Stimulated activated CD4-positive, alpha-beta T cell treated with anti-CD3 and anti-CD28 coated beads, Interleukin-1b, Interleukin-23, amount 100 ng/mL, for 24 hours (primary cell): ENCODE measurements at places on chromosomes 6 and 20.
A peak's percentile ranks its signal among the peaks of the same experiment; 100 is the strongest.

DNA sequence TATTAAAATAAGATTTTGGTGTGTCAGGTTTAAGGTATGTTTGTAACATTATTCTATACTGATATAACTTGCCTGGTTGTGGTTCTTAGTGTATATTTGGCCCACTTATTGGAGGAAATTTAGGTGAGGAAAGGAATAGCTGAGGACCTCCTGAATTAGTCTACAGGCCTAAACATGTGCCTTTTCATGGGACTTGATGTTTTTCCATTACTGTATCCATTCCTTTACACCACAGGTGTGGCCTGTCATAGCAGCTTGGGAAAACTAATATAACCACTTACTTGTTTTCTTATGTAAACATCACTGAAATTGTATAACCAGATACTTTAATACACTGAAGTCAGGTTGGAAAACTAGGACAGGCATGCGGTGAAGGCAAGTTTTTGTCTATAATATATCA, 27.6 kb downstream of the BCKDHB start:
- no peak for DNase-seq

DNA sequence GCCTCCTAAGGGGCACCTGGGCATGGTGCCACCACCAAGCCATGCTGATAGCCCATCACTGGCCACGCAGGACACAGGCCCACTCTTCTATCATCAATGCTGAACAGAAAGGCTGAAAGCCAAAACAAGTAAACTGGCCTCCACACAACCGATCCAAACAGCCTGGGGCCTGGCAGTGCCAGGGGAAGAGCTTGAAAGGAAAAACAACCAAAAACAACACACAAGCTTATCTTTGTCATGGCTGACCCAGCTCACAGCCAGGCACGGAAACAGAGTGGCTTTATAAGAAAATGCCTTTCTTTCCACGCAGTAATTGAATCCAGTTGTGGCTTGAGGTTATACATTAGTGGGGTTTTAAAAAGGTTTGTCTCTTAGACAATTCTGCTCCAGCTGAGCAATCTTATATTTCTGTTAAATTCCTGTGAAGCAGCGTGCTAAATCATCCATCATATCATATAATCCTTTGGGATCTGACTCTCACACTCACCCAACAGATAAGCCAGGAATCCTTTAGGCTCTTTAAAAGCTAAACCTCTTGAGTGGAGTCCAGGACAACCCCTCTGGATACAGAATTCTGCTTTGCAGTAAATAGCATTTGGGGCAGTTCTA, 65.4 kb upstream of the SLC22A16 start:
- DNase-seq, result no peak

DNA sequence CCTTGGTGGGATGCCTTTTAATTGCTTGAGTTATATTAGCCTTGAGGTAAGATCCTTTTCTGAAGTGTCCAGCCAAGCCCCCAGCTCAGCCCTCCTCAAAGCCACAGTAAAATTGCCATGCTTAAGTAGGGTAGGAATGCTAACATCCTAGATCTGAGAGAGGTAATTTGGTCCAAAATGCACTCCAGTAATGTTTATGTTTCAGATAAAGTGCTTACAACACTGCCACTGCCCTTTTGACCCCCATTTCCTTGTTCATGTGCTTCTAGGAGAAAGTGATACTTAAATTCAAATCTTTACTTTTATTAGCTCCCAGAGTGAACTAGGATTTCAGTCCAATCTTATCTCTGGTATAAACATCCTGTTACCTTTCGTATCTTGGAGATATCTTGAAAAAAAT, 318.0 kb downstream of the BMP2 start:
- DNase-seq, result no peak

DNA sequence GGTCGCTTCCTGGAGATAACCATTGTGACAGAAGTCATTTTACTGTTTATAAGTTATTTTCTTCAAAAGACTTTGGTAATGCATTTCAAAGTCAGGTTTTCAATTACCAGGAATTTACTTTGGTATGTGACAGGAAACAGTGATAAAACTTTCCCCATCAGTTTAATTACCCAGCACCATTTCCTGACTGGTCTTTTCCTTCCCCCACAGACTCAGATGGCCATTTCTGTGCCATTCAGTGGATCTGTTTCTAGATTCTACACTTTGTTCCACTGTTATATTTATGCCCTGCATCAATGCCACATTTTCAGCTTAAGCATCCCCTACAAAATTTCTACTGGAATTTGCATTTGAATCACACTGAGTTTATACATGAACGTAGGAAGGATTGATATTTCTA, 16.3 kb downstream of the RRBP1 start:
- no peak for DNase-seq

DNA sequence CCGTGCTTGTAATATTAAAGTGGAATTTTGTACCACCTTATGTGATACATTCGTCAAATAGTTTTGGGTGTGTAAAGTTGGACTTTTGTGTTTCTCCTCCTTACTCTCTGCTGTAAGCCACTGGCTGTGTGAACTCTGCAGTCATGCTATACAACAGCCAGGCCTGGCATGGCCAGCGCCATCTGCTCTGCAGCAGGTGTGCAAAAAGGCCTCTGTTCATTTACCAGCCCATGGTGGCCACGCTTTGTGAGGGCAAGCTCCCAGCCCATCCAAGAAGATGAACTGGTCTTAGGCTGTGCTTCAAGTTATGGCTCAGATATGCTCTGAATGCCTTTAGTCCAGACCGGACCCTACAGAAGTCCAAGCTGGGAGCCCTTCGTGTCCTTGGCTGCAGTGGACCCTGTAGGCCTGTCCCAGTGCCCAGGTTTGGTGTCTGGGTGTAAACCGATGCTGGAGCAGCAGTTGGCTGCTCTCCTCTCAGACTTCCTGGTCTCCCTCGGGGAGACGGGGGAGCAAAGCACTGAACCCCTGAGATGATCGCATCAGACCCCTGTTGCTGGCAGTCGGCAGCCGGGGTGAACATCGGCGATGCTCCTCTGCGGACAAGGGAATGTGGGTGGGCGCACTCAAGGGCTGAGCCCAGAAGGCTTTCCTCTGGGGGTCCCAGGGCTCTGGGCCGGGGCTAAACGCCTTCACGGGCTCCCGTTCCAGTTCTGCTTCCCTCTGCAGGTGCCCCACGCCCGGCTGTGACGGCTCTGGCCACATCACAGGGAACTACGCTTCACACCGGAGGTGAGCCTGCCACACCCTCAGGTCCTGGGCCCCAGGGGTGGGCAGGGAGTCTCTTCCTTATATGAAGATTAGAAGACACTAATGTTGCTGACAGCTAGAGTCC, 28.6 kb upstream of the PCMTD2 start:
- no peak for DNase-seq

GRCh38 chr6:132261354-132261753, 139.9 kb downstream of the MOXD1 start:
- no peak for DNase-seq

GRCh38 chr20:44765701-44766347, 20.2 kb downstream of the KCNK15 start:
- DNase-seq, result no peak

- no peak for DNase-seq
Measured at GRCh38 chr6:136763716-136764516, 28.4 kb downstream of the MAP3K5 start.

DNA sequence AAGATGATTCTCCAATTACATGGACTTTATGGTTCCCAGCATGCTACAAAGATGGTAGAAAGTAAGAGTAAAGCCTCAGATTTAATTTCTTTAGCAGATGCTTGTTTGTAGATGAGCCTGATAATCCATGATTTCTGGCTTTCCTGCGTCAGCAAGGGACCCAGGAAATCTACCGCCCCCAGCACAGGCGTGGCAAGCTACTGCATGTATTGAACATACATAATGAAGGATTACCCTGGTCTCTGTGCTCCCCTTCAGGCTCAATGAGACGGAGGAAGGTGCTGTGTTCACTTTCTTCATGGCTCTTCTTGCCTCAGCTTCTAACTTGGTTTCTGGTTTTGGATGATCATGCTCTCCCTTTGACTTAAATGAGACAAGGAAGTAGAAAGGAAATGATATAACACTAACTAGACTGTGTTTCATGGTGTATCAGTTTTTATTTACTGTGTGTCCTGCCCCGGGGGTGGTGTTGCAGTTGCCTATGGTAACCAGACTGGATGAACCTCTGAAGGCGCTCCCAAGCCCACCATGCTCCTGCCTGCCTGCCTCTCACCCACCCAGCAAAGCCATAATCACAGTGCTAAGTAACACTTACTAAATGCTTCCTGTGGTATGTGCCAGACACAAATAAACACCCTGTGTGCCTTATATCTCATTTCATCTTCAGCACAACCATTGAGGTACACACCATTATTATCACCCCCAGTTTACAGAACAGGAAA, 17.9 kb downstream of the GCM1 start:
- DNase-seq, result no peak

DNA sequence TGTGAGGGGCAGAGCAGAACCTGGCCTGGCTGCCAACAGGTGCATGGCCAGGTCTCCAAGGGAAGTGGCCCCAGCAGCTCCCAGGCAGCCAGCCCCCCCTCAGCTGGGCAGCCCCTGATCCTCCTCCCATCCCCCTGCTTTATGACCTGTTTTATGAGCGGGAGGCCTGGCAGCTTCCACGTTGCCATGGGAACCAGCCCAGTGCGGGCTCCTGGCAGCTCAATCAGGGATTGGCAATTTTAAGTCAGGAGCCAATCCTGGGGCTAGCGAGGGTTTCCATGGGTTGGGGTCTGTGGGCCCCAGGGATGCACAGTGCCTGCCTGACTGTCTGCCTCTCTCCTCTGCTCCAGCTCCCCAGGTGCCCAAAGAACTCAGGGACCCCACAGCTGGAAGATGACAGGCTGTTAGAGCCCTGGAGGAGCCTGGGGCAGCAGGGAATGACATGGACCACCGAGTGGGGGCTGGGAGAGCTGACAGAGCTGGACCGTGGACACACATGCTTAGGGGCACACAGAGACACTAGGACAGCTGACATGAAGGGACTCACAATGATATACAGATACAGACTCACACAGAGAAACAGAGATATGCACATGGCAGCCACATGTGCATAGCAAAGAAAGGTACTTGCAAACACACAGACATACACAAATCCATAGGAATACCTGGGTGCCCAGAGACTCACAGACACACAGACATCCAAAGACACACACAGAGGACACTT, 56.5 kb upstream of the SIRPA start:
- no peak for DNase-seq

GRCh38 chr6:46129629-46130511, at the start of gene ENPP4:
ENPP4 (plus strand) TSS chr6:46129989; CDS start chr6:46139584, 9,595 bp downstream.
- peak; percentile 75 for DNase-seq
